ENCODE measurements at places on chromosomes 4 and X.

GRCh38 chrX:71053217-71053621 is 14.9 kb downstream of the SNX12 start:
- DNase-seq = no peak

- no peak for DNase-seq
These were observed 27.7 kb downstream of the NHSL2 start for GRCh38 chrX:71938371-71938770.

DNA sequence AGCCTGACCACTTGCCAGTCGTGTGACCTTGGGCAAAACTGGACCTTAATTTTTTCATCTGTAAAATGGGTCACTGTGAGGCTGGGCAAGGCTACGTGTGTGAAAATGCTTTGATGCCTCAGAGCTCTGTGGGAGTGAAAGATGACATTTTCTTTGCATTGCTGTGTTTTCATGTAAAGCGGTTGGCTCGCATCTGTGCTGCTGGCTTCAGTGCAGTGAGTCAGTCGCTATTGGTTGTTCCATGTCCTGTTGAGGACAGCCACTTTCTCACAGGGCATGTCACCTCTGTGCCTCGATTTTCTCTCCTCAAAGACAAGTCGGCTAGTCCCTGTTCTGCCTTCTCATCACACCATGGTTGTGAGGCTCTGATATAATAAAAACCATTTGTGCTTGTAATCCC is 4.4 kb downstream of the MTMR1 start:
- DNase-seq = no peak

- DNase-seq = no peak
These were observed 122.5 kb downstream of the NFKB1 start for GRCh38 chr4:102623622-102624021.

DNA sequence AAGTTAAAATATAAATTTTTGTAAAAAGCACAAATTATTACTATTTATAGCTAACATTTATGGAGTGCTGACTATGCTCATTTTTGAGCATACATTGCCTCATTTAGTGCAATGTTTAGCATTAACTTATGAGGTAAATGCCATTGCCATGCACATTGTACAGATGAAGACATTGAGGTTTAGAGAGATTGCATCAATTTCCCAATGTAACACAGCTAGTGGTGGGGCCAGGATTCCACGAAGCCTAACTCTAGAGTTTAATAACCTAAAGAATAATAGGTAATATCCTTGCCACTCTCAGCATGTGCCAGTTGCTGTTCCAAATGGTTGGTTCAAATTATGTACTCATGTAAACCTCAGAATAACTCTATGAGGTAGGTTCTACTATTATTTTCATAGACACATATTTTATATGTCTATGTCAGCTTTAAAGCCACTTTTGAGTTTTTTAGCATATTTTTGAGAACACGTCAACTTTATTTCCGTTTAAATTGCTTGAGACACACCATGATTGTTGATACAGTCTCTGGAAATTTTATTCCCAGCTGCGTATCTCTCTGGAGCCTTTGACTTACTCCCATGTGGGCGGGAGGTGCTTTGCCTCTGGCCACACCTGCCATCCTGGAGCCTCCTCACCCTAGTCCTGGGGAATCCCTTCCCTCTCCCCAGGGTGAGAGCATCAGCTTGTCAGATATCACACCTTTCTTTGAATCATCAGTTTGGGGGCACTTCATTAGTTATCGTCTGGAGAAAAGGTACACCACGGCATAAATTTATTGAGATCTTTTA is 10.8 kb upstream of the ADH1A start:
- no peak for DNase-seq

DNA sequence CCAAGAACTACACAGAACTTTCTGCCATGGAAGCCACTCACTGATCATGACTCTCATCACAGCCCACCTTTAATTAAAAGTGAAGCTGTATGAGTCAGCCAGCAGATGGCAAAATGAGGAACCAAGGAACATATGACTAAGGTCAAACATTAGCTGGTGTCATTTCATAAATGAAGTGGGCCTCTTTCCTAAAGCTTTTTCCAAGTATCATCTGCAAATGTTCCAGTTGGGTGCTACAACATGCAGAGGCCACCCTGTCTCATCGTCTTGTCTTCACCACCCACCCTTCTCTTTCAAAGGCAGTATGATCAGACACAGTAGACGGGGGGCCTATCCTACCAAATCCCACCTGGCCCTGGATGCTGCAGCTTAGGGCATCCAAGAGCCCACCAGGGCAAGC is 9.2 kb upstream of the EOLA1 start:
- no peak for DNase-seq

GRCh38 chr4:162350331-162350730 is 186.5 kb upstream of the FSTL5 start:
- DNase-seq = no peak

DNA sequence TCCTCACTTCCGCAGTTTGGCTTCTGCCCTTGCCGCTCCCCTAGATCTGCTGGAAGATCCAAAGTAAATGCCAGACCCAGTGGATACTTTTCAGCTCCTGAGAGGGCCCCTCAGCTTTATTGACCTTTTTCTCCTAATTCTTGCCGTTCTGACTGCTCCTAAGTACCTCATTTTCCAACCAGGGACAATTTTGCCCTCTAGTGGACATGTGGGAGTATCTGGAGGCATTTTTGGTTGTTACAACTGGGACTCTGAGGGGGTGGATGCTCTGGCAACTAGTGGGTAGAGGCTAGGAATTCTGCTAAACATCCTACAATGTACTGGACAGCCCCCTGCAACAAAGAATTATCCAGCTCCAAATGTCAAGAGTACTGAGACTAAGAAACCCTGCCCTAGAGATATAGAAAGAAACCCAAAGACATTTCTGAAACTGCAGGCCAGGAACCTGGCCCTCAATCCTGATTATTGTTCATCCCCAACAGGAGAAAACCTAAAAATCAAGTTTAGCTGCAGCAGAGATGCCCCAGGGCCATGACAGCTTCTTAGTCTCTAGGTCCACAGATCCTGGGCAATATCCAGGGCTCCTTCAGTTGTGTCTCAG is 3.4 kb downstream of the TEX13B start:
- DNase-seq = no peak

- no peak for DNase-seq
These were observed 3.9 kb downstream of the RPL10 start for GRCh38 chrX:154401918-154402621.

DNA sequence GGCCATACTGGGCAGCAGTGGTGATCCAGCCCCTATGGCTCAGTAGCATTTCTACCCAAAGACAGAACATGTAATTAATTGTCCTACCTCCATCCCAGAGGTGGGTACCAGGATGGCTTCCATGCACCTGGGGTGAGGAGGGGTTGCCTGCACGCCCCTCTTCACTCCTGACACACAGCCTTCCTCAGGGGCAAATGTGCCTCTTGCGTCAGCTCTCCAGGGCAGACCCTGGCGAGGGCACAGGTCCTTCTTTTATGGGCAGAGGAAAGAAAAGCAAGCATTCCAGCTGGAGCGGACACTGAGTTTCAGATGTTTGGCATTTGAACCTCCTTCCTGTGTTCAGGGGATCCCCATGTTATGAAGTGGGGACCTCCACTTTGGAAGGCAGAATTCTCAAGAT is 95.6 kb downstream of the PHKA2 start:
- no peak for DNase-seq

- DNase-seq = no peak
These were observed 29.5 kb downstream of the SRPX2 start for GRCh38 chrX:100673397-100673953.

GRCh38 chr4:165748321-165748720 is 124.7 kb upstream of the TLL1 start:
- no peak for DNase-seq

DNA sequence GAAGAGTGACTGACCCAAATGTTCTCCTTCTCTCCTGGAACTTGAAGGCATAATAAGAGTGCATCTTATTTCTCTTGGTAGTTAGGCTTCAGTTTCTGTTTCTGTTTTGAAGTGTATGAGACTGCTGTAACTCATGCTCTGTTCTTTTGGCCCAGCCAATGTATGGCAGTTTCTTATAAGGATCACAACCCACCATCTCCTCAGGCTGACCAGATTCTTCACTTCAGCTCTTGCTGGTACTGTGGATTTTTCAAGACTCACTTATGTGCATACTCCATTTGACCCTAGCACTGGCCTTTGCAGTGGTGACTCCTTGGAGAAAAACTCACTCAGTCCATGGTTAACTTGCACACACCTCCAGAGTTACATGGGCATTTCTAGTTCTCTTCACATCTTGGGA is 9.6 kb upstream of the YTHDC1 start:
- DNase-seq = no peak

DNA sequence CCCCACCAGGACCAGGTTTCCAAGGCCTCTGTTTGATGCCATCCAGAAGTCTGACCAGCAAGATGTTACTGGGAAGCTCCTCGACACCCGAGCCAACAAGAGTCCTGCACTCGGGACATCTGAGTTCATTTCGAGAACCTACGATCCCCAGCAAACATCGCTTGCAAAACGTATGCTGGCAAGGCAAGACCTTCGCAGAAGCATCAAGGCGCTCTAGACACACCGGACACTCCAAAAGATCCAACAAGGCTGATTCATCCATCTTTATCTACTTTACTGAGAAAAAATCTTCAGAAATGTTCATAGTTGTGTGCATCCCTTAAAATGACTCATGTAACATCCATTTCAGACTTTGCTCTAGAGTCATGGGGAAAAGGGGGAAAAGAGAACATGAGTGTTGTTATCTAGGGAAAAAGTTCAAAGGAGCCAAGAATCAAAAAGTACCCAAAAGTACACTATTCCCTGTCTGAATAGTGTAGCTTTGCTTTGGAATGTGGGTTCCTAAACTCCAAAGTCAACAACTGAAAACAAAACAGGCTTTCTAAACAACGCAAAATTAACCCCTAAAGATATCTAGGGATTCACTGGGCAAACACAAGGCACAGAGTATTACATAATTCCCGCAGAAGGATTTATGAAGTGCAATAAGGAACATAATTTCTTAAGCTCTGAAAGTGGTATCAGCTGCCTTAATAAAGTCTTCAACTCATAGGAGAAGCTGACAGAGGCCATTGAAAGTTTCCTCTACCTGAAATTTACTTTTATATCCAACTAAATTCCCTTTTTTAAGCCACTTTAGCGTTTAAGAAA is 1.6 kb downstream of the SH3RF1 start:
- DNase-seq = no peak

GRCh38 chrX:3815896-3816664 is 102.6 kb upstream of the PRKX start:
- peak; percentile 55 for DNase-seq

GRCh38 chrX:45774961-45775360 is 574.3 kb upstream of the DIPK2B start:
- DNase-seq = peak; percentile 33

GRCh38 chr4:54440394-54441136 is 211.5 kb downstream of the PDGFRA start:
- DNase-seq = no peak

DNA sequence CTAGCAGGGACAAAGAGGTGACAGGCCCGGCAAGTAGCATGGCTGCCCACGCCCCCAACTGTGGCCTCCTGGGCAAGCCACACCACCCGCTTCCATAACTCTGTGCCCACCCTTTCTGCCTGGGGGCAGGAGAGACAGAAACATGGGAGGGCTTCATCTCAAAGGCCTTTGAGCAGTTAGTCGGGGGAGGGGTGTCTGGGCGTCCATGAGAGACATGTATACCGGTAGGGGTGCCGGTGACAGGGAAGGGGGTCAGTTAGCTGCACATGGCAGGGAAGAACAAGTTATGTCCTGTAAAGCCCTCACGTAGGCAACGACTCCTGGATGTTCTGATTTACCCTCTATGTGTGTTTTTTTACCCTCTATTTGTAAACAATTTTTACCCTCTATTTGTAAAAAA is 9.3 kb downstream of the PDZD4 start:
- DNase-seq = no peak

DNA sequence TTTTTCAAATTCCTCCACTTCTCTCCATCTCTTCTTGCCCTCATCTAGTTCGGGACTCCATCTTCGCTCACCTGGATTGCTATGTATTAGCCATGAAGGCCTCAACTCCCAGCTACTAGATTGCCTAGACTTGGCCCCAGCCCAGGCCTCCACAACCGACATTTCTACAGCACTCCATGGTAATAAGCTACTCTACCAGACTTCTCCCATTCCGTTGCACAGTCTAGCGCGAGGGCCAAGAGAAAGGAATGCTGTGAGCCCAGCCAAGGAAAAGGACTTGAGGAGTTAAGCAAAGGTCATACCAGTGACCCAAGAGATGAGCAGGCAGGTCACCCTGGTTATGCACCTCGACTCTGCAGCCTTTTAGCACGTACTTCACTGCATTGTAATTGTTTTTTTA is 75.6 kb downstream of the SOWAHB start:
- no peak for DNase-seq

GRCh38 chrX:153410373-153410772 is 899 bp upstream of the ZFP92 start:
- no peak for DNase-seq

GRCh38 chrX:103215425-103215991 is 600 bp downstream of the BEX4 start:
- DNase-seq = peak; percentile 34

DNA sequence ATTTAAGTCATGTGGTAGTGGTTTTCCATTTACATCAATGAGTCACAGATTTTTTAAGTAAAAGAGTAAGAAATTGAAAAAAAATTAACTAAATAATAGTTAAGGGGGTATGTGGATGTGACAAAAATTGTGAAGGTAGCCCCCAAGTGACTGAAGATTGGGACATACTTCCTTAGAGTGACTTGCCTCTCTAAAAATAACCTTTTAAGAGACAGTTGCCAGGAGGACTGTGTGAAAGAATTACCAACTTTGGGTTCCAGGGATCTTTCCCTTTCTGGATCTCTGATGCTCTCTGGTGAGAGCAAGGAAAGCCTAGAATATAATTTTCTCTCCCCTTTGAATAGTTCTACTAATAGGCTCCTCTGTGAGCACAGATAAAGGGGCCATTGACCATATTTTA is 42.7 kb downstream of the NHSL2 start:
- DNase-seq = no peak

- peak; percentile 70 for DNase-seq
These were observed at the start of gene SPINK2 for GRCh38 chr4:56821381-56822243. Gene SPINK2, minus strand, starts transcription at chr4:56821701. Its CDS starts 39 bp downstream, at chr4:56821662.

- DNase-seq = no peak
These were observed 718.6 kb downstream of the CCSER1 start for GRCh38 chr4:90845777-90846176.

GRCh38 chr4:5361968-5362367 is 310.7 kb downstream of the STK32B start:
- no peak for DNase-seq

GRCh38 chr4:3364199-3364598 is 71.4 kb downstream of the RGS12 start:
- no peak for DNase-seq

DNA sequence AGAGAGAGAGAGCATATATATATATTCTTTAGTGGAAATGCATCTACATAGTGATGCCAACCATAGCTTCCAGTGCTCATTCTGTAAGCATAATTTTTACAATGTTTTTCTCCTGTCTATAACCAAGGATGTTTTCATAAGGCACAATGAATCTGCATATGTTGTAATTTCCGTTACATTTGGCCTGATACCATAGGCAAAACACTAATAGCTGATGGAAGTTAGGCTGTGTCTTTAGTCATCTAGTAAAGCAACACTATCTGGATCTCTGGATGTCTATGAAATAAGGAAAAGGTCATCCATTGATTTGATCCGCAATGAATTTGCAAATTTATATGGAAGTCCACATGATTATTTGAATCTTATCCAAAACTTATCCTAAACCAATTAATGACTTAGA is 8.1 kb downstream of the PCDH7 start:
- DNase-seq = no peak

Data from activated CD8-positive, alpha-beta memory T cell treated with anti-CD3 and anti-CD28 coated beads, Interleukin-2, amount 50 U/mL, for 4 hours (primary cell).